ENCODE measurements at places on chromosomes 5 and 9. TPM values are rescaled to one million over a fixed set of nuclear protein-coding genes. Genes with fewer than 3 reads are reported as not detected.

Gene SLCO4C1
- total RNA-seq = 0.66 TPM

Gene ZNF454
- 1.9 TPM for total RNA-seq

Gene PTGES
- 36.7 TPM for total RNA-seq

Gene SHC3
- 1.0 TPM for total RNA-seq

Gene COL15A1
- 13.9 TPM for total RNA-seq

Gene TAF11L10
- not detected for total RNA-seq

Gene CMYA5
- total RNA-seq = 132 TPM

Gene TMEM174
- total RNA-seq = not detected

Gene DAB2IP
- total RNA-seq = 56.0 TPM

Gene SCAI
- total RNA-seq = 12.9 TPM

Gene SOHLH1
- total RNA-seq = not detected

Gene NLN
- total RNA-seq = 15.7 TPM

Gene IL33
- total RNA-seq = 11.7 TPM

Gene TIMD4
- 2.4 TPM for total RNA-seq

Gene ASB6
- 24.4 TPM for total RNA-seq

Gene GMCL2
- not detected for total RNA-seq

Gene CXXC5
- total RNA-seq = 33.9 TPM

Gene PAPPA
- 3.4 TPM for total RNA-seq

Gene SPINK13
- not detected for total RNA-seq

Gene SLC25A2
- 0.64 TPM for total RNA-seq

Gene SNX30
- total RNA-seq = 16.4 TPM

Gene CYLC2
- not detected for total RNA-seq

Gene POLR3G
- 2.4 TPM for total RNA-seq

Gene DMGDH
- total RNA-seq = 12.5 TPM

Gene MYORG
- total RNA-seq = 6.4 TPM

Gene RASGEF1C
- total RNA-seq = not detected

Gene PDE6A
- not detected for total RNA-seq

Gene GABBR2
- total RNA-seq = not detected

Gene ASTN2
- 9.8 TPM for total RNA-seq

Gene C9orf153
- total RNA-seq = 0.80 TPM

Gene PITX1
- total RNA-seq = 0.33 TPM

Gene ANKRD33B
- 3.8 TPM for total RNA-seq

Gene DDX4
- not detected for total RNA-seq

Gene PCDHGC5
- 3.5 TPM for total RNA-seq

Gene DPYSL3
- 73.1 TPM for total RNA-seq

Gene ARL14EPL
- not detected for total RNA-seq

Gene FAT2
- 3.6 TPM for total RNA-seq

Gene CD274
- 3.1 TPM for total RNA-seq

Gene SPINK4
- total RNA-seq = not detected

Gene SLC23A1
- total RNA-seq = not detected

Gene FOXD4L3
- not detected for total RNA-seq

Gene REEP2
- total RNA-seq = 0.88 TPM

Gene SHOC1
- total RNA-seq = not detected

Gene FRMD3
- total RNA-seq = 14.1 TPM

Gene TOR4A
- total RNA-seq = 3.7 TPM

Gene CDH18
- total RNA-seq = not detected

Gene SLC24A2
- not detected for total RNA-seq

Gene GALT
- total RNA-seq = 26.1 TPM

Gene IFNA21
- total RNA-seq = not detected

Gene PCDHGA4
- total RNA-seq = 6.4 TPM

Gene PSD2
- not detected for total RNA-seq

Gene MAMDC2
- 17.0 TPM for total RNA-seq

Gene APC
- 65.1 TPM for total RNA-seq

Gene ENTR1
- 23.7 TPM for total RNA-seq

Gene NHP2
- 256 TPM for total RNA-seq

Gene TRIM36
- 1.8 TPM for total RNA-seq
